Type B pancreatic cell (in vitro differentiated cells): ENCODE measurements at places on chromosomes 2 and 18.

DNA sequence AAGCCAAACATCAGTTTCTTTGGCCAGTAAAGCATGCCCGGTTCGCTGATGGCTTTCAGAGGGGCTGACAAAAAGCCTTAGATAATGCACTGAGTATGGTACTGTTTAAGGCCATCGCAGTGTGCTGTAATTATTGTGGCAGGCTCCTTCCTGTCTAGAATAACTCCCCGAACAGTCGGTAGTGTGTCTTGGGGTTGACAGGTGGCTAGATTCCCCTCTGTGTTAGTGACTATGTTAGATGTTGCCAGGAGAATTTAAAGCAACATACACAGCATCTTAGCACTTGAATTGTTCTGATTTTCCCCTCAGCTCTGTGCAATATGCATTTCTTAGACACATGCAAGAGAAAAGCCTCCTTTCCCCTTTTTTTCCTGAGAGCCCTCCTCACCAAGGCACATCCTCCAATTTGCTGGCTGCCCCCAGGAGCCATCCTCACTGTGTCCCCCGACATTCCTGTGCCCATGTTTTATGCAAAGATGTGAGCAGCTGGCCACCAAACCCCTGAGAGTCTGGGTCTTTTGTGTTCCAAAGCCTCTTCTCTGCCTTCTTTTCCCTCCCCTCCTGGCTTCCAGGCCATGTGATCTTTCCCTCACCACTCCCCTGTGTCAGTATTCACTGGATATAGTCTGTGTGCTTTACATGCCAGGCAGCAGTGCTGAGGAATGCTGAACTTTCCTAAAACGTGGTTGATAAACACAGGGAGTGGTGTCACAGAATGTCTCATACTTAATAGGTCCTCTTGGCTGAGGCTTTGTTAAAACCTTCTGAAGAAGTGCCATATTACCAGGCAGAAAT lies 331.5 kb downstream of the HRH4 start:
- no peak for DNase-seq

DNA sequence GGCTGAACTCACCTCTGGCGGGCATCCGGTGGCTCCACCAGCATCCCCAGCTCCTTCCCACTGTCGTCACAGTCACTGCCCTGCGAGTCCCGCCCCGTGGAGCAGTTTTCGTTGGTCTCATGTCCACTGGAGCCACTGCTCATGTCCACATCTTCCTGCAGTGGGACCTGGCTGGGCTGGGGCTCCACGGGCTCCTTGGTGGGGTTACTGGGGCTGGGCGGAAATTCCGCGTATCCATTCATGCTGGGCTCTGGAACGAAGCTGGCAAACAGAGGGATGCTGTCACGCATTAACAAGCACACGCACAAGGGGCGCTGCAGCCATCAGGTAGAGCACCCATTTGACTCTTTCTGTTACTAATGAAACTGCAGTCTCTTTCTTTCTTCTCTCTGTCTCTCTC lies 10.7 kb downstream of the PER2 start:
- DNase-seq: no peak

DNA sequence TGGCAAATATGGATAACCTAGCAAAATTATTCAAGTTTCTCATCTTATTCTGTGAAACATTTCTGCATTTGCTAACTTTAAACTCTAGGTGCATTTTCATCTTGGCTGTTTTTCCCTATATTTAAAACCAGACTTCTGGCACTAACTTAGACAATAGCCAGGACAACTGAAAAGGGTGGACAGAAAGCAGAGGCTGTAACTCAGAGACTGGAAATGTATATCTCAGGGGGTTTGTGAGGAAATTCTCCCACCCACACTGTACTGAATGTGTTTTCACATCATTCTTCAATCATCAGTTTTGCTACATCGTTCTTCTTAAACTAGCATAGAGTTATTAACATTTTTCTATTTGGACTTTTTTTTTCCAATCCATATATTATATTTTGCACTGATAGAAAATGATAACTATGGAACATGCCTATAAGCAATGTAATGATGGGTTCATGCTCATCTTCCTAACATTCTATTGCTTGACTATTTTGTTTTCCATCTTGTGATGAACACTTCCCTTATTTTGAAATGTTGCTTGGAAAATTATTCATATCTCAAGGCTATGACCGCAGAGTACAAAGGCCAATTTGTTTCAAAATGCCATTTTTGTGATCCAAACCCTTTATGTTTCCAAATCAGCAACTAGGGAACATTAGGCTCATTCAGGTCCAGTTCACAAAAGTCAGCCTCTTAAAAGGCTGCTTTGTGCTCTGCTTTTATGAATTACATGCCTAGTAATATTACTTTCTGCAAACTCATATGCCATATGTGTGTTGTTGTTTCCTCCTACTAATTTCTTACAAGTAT lies 125.8 kb upstream of the CDH19 start:
- DNase-seq: no peak

GRCh38 chr2:207166039-207166348 lies 246 bp upstream of the KLF7 start:
- peak; percentile 99 for DNase-seq

DNA sequence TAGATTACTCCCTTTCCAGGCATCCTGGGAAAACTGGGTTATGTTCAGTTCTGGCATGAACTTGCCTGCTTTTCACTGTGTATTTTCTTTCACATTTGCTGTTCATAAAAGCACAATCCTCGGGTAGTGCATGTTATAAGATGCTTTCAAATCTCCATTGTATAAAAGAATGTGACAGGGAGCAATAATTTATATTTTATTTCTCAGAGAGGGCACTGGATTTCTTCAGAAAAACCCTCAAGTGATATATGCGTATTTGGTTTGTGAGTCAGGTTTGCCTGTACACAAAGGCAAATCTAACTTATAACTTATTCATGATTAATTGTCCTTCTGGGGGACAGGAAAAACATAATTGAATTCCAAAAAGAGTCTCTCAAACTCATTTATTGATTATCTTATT lies 440.7 kb upstream of the MMADHC start:
- DNase-seq: no peak

- no peak for DNase-seq
These were observed 29.8 kb upstream of the EPB41L5 start for GRCh38 chr2:119983108-119983507.

DNA sequence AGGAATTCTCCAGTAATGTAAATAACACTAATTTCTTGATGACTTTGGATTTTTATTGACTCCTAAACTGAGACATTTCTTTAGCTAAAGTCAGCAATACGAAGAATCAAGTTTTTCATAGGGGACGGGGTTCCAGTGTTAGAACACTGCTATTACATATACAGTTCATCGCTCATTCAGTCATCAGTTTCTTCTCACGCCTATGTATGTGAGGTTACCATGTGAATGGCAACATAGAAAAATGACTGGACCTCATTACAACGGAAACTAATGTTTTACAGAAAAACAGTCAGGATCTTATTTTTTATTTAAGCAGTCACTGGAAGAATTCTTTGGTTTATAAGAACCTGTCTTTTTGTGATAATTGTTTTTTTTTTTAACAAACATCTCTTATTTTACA lies 56.4 kb downstream of the THADA start:
- no peak for DNase-seq

DNA sequence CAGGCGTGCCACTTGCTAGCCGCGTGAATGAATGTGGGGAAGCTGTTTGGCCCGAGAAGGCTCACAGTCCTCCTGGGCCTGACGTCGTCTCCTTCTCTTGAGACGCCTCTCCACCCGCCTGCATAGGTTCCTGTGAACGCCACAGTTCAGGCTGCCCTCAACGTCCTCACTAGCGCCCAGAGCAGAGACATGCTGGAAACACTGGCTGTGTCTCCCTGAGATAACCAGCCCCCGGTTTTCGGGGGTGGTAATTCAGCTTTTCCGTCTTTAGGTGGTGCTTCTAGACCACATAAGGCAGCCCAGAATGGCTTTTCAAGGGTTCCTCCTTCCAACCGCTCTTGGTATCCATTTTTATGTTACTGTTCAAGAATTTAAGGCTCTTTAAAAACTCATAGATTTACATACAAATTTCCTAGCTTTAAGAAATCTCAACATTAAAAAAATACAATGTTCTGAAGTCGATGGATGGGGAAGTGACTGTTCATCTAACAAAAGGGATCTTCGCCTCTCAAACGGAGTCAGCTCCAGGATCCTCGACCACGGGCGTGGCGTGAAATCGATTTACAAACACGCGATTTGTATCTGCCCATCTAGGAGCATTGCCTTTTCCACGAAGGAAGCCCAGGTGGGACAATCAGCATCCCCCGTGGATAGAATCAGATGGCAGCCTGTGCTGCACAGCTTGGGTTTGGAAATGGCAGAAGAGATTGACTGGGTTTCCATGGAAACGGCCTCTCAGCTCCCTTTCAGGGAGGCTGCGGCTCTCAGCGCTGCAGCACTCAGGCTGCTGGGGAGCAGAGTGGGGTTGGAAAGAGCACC lies 110.6 kb upstream of the PXDN start:
- no peak for DNase-seq

DNA sequence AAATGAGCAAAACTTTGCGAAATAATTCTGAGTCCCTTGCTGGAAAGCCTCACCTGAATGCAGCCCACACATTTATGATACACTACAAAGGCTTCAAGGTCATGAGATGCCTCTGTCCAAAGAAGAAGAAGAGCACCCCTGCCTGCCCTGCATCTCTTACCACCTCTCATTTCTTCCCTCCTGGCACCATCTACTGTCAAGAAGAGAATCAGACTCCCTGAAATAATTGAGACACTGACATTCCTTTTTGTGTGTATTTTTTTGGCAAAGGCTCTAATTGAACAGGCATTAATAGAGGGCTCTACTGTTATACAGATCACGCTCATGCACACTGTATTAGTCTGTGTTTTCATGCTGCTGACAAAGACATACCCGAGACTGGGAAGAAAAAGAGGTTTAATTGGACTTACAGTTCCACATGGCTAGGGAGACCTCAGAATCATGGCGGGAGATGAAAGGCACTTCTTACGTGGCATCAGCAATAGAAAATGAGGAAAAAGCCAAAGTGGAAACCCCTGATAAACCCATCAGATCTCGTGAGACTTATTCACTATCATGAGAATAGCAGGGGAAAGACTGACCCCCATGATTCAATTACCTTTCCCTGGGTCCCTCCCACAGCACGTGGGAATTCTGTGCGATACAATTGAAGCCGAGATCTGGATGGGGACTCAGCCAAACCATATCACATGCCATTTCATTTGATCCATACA lies 176.3 kb downstream of the ALPK2 start:
- no peak for DNase-seq

GRCh38 chr18:72601481-72601880 lies 57.3 kb upstream of the CBLN2 start:
- DNase-seq: no peak
